Upper lobe of right lung (tissue), 1 donor: ENCODE measurements at places on chromosomes 5 and 9.

GRCh38 chr5:11130131-11130530 is 369.1 kb upstream of the DAP start:
- no peak for DNase-seq

DNA sequence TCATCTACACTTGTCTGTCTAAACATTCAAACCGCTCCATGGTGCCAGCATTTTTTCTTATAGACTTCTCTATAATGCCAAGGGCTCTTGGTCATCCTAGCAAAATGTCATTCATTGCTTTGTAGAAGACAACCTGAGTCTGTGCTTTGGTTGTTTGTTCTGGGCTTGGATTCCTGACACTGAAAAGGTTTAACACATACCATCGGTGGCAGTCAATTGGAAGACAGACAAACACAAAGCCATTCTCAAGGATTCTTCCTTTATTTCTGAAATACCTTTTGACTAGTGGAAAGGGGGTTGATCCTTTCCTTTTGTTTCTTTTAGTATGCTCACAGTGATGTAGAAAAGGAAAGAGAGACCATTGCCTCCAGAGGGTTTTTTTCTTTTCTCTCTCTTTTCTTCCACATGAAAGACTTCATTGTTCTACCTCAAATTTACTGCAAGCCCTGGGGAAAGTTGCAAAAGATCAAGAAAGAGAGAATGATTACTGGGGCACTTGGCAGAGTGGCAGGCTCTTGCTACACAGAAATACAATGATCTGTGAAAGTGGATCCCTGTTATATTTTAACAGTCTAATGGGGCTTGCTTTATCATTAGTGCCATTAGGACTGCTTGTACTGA is 66.4 kb upstream of the TMC1 start:
- no peak for DNase-seq

DNA sequence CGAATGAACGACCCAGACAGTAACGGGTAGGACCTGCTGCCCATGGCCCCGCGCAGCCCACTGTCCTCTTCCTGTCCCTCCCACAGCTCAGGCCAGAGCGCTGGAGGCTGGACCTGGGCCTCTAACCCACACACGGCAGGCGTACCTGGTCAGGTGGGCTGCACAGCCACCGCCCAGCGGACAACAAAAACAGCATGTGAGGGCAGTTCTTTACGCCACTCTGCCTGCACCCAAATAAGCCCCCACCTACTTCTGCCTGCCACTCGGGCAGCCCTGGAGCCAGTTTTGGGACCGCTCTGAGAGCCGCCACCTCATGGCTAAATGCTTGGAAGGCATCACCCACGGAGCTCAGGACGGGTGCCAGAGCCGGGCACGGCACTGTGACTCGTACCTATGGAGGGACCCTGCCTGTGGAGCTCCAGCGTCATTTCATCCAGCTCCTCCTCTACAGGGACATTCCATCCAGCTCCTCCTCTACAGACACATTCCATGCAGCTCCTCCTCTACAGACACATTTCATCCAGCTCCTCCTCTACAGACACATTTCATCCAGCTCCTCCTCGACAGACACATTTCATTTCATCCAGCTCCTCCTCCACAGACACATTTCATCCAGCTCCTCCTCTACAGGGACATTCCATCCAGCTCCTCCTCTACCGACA is 18.9 kb downstream of the CLPTM1L start:
- DNase-seq = peak; percentile 60

- DNase-seq = no peak
Measured at GRCh38 chr5:158511454-158511853, 588.3 kb downstream of the EBF1 start.

DNA sequence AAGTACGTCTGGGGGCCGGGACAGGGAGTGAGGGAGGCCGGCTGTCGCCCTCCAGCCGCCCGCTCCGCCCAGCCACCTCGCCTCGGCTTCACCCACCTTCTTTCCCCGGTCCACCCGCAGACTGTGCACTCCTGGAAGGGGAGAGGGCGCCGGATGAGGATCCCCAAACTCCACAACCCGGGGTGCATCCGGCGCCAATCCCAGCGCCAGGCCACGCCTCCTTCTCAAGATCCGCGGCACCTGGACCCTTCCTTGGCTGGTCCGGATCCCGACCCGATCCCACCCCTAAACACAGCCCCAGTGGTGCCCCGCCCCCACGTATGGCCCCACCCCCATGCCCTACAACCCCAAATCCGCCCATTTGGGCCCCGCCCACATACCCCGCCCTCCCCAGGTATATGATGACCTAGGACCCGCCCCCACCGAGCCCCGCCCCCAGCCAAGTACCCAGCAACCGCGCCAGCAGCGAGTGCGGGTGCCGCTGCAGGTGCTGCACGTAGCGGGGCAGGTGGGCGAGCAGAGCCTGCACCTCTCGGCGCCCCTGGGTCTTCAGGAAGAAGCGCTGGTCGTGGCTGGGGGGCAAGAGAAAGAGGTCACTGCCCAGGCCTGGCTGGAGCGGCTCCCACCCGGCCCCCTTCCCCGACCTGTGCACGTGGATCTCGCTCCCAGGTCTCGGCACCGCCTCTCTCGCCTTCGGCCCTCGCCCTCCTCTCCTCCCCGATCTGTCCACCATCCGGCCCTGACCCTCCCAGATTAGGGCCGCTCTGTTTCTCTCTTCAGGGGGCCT is 3.2 kb downstream of the PIP5KL1 start:
- DNase-seq = peak; percentile 90

DNA sequence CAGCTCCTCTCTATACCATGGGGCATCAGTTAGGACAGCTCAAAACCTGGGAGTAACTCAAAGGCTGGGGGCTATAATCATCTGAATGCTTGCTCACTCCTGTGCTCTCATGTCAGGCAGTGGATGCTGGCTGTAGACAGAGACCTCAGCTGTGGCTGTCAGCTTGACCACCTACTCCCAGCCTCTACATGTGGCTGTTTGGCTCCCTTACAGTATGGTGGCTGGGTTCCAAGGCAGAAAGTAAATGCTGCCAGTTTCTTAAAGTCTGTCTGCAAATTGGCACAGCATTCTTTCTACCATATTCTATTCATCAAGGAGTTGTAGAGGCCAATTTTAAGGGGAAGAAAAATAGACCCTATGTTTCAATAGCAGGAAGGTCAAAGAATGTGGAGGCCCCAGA is 66.9 kb downstream of the TMC1 start:
- DNase-seq = no peak

GRCh38 chr5:30891660-30892059 is 301.8 kb upstream of the CDH6 start:
- DNase-seq = no peak

DNA sequence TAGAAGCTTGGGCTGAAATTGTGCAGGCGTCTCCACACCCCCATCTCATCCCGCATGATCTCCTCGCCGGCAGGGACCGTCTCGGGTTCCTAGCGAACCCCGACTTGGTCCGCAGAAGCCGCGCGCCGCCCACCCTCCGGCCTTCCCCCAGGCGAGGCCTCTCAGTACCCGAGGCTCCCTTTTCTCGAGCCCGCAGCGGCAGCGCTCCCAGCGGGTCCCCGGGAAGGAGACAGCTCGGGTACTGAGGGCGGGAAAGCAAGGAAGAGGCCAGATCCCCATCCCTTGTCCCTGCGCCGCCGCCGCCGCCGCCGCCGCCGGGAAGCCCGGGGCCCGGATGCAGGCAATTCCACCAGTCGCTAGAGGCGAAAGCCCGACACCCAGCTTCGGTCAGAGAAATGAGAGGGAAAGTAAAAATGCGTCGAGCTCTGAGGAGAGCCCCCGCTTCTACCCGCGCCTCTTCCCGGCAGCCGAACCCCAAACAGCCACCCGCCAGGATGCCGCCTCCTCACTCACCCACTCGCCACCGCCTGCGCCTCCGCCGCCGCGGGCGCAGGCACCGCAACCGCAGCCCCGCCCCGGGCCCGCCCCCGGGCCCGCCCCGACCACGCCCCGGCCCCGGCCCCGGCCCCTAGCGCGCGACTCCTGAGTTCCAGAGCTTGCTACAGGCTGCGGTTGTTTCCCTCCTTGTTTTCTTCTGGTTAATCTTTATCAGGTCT is at the start of gene C9orf72:
Gene C9orf72, minus strand, starts transcription at position 564 of the 716 bp plus-strand sequence. CDS start 6,361 bp downstream, outside the sequence.
- DNase-seq = peak; percentile 94

DNA sequence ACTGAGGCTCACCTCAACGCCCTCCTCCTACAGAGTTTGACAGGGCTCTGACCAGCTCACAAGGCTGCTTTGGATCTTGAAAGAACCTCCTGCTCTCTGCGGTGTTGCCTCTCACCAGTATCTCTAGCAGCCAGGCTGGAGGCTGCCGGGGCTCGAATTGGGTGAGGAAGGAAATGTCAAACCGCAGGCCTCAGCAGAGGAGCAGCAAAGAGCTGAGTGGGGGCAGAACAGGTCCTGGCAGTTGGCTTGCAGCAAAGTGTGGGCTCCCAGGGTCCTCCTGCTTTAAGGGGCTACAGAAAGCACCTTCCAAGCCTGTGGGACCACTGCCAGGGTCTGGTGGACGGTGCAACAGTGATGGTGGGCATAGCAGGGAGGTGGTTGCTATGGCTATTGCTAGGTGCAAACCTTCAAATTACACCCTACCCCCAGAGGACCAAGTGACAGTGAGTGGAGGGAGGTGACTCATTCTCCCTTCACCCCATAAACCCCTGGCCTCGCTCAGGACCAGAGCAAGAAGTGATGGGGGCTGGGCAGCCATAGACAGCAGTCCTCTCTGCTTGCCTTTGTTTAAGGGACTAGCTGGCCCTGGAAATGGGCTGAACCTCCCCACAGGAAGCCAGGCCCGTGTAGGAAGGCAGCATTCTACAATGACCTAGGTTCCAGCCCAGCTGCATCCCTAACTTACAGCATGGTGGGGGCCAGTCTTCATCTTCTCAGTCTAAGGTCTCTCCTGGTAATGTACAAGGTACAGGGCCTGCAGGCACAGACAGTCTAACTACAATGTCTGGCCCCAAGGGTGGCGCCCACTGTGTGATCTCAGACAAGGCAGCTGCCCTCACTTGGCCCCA is 18.7 kb downstream of the LCP2 start:
- peak; percentile 81 for DNase-seq
